Right hindlimb (tissue), 1 donor: ENCODE measurements at places on chromosomes 13 and 19.

GRCh38 chr13:66312312-66313087 is 917.6 kb downstream of the PCDH9 start:
- DNase-seq: no peak

DNA sequence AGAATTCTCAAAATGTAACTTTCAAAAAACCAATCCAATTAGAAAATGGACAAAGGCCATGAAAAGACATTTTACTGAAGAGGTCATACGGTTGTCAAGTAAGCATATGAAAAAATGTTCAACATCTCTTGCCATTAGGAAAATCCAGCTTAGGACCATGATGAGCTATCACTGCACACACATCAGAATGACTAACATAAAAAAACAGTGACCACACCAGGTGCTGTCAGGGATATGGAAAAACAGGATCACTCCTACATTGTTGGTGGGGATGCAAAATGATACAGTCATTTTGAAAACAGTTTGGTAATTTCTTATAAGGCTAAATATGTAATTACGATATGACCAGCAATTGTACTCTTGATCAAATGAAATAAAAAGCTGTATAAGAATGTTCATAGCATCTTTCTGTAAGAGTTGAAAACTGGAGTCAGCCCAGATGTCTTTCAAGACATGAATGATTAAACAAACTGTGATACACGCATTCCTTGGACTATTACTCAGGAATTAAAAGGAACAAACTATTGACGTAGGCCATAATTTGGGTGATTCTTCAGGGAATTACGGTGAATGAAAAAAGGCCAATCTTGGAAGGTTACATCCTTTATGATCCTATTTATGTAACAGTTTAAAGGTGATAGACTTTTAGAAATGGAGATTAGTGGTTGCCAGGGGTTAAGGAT is 26.9 kb upstream of the RCBTB2 start:
- no peak for DNase-seq

- DNase-seq: no peak
Observed at GRCh38 chr19:54179262-54179852, 6.4 kb upstream of the TMC4 start.

DNA sequence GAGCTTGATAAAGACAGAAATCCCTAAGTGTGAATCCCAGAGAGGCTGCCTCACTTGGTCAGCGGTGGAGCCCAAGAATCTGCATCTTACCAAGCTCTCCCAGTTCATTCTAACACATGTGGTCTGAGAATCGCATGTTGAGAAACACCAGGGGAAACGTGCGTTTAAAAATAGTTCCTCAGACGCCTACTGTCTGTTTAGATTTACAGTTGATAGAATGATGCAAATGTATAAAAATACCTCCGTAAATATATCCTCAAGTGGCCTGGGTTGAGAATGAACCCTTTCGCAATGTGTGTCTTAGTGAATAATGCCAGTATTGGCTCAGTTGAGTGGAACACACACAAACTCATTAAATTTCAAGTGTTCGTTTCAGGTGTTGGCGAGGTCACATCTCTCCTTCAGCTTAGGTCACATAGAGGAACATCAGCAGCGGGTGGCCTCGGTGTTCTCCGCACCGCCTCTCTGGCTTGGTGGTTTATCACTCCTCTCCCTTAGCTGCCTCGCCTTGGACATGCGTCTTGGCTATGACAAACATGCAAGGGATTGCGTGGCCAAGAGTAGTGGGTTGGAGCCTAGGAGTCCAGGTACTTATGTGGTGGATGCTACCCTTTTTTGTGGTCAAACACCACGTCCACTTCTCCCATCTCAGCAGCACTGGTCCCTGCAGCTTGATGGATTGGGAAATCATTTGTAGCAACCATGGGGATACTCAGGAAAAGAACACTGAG is 117.6 kb upstream of the SPATA13 start:
- DNase-seq: no peak

GRCh38 chr13:20828539-20829364 is 55.0 kb upstream of the EEF1AKMT1 start:
- DNase-seq: peak; percentile 30

DNA sequence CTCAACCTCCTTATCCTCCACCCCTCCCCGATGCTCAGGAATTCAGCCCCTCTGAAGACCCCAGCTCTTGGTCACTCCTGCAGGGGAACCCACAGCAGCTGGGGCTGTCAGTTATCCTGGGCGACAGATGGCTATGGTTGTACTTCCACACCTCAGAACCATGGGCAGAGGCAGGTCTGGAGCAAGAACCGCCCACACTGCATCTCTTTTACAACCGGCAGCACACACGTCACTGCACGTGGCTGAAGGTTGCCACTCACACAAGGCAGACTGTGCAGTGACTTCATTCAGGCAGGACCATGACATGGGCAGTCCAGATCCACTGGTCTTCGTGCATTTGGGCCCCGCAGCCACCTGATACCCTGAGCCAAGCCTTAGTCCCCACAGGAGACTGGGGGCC is 21.5 kb upstream of the SDHAF1 start:
- no peak for DNase-seq

DNA sequence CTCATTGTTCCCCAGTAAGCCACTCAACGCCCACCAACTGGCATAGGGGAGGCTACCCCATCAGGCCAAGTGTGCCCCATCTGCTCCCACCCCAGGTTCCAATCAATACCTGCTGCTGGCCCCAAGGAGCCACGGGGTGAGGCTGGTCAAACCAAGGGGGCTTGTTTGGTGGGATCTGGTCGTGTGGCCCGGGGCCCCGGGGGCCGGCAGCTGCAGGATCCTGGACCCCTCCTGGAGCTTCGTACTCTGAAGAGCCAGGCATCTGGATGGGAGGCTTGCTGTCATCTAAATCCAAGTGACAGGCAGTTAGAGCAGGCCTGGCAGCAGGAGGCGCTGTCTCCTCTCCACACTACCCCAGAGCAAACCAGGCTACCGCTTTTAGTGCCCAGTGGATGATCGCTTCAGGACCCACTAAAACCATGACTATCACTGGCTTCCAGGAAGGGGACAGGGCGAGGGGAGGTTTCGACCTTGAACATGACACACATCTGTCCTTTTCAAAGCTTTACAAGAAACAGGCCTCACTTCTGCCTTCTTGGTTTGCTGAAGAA is 14.2 kb downstream of the CHERP start:
- DNase-seq: no peak

DNA sequence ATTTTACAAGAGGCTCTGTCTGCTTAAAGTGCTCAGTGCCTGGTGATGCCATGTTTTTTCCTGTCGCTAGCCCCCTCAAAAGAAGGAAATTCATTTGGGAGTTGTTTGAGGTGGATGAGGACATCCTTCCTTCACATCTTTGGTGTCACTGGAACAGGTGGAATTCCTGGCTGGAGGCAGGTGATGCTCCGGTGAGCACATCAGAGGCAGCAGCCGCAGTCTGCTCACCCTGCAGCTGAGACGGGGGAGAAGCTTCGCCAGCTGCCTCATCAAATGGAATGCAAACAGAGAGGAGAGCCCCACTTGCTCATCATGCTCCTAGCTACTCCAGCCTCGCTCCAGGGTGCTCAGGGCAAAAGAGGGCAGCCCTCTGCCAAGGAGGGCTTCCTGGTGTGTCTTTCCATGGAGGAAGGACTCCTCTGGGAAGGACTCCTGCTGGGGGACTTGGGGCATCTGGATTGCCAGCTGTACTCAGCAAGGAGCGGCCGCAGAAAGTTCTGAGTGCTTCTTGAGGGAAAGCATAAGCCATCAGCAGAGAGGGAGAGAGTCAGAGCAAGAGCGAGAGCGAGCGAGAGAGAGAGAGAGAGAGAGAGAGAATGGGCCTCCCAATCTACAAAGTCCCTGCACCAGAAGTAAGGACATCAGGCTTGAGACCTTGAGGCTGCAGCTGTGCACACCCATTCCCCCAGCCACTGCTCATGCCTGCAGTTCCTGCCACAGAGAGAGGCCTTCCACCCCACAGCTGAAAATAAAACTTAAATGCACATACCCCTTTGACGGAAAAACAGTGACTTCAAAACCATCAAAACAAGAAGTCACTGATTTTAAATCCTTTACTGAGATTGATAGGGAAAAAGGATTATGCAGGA is 74.3 kb upstream of the UBL3 start:
- DNase-seq: no peak

- DNase-seq: no peak
Observed at GRCh38 chr19:1765904-1766799, 12.8 kb downstream of the ONECUT3 start.

DNA sequence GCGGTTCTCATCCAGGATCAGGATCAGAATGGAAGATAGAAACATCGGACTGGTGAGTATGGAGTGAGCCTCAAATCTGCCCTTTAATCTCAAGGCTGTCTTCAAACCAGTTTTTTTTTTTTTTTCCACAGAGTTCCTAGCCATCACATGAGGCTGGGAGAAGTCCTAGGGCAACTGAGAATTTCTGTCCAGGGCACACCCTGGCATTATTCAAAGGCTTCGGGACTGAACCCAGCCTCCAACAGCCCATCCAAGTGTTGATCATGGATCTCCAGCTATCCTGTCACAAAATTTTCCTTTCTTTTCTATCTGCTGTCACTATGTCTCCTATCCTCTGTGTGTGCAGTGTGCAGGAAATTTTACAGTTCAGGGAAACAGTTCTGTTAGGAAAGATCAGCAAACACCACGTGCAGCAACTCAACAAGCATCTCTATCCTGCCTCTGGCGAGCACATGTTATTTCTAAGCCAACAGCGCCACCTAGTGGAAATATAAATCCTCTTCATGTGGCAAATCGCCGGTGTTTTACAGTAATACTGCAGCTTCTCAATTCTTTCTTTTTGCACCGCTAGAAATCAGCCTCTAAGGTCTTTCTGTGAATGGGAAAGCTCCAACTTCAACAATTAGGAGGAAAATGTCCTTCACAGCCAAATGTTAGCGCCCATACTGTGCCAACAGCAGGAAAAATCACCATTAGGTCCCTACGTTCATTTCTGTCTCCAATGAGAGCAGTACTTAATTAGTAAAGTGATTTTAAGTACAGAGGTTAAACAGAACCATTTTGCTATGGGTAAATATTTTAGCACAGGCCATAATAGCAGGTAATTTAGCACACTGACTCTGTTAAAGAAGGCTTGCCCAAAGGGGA is 21.4 kb upstream of the ZNF181 start:
- peak; percentile 25 for DNase-seq

DNA sequence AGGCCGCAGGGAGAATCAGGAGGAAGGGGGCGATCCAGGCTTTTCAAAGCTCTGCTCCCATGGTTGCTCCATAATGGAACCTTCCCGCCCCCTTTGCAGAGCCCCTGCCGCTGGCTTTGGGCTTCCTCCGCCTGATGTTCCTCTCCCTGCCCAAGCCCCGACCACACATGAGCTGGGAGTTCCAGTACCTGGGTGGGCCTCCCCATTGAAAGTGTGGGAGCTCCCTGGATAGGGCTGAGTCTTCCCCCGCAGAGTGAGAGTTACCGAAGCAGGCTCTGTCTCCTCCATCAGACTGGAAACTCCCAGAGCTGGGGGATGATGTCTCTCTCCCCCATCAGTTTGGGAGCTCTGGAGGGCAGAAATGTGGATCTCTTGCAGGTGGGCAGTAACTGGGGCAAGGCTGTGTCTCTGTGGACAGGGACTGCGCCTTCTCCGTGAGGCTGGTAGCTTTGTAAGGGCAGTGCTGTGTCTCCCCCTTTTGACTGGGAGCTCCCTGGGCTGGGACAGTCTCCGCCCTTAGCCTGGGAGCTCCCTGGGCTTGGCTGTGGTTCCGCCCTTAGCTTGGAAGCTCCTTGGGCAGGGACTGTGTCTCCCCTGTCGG is 722 bp downstream of the DCAF15 start:
- peak; percentile 58 for DNase-seq

DNA sequence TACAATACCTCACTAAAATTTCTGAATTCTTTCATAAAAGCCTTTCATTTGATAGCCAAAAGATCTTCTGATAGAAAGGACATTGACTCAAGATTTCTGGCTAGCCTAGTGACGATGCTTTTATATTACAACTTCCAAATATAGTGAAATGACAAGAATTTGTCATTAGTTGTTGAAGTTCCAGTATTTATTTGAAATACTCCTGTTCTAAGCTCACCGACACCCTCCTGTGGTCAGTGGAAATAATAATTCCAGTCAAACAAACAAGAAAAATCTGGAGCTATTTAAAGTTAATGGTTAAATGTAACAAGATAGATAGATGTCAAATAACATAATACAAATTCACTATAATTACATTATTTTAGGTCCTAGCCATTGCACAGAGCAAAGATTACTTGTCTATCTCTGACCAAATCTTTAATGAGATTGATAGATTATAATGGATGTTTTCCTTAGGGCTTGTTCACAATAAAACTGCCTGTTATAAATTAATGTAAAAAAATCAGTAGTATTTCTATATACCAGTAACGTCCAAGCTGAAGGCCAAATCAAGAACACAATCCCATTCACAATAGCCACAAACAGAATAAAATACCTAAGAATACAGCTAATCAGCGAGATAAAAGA is 195.5 kb downstream of the RGCC start:
- no peak for DNase-seq

- no peak for DNase-seq
Observed at GRCh38 chr19:17294051-17294891, 9.0 kb downstream of the ABHD8 start.

DNA sequence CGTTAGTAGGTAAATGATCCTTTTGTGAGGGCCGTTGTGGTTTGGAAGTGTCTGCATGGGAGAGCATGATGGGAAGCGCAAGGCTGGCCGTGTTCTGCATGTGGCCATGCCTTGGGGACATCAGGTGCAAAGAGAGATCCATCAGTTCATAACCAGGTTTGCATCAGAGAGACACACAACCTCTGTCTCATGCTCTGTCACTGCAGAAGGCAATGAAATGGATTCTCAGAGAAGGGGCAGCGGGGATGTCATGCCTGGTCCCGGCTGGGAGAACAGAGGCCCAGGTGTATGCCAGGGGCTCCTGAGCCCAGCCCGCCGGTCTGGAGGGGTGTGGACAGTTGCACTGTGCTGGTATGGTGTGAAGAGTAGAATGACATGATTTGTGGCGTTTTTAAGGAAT is 60.2 kb downstream of the GGACT start:
- no peak for DNase-seq

DNA sequence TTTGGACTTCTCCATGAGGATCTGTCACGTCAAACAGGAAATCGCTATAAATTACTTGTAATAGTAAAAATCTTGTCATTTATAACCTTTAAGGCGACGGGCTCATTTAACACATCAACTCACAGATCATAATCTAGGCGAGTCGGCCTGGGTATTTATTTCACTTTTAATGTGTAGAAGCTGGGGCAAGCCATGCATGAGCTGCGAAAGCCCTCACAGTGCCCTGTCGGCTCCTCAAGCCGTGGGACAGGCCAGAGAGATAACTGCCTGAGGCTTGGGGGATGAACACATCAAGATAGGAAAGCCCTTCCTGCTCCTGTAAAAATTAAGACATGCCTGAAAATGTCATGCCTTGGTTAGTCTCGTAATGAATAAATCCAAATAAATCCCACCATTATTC is 30.8 kb downstream of the SOX1 start:
- no peak for DNase-seq

DNA sequence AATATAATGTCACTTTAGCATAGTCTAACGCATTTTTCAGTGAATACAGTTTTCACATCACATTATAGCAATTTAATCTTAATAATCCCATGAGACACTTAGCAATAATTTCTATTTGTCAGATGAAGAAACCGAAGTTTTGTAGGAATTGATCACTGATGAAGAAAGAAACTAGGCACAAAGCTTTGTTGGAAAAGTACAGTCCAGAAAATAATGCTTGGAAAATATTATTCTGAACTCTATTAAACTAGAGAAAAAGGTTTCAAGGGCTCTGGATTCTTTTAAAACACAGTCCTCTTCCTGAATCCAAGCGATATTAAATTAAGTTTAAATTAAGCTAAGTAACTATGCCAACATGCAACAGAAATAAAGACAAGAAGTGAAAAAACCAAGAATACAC is 62.2 kb downstream of the DCLK1 start:
- no peak for DNase-seq
